ENCODE measurements at places on chromosomes 16 and 17. TPM values are rescaled to one million over a fixed set of nuclear protein-coding genes. Genes with fewer than 3 reads are reported as not detected.

DNA sequence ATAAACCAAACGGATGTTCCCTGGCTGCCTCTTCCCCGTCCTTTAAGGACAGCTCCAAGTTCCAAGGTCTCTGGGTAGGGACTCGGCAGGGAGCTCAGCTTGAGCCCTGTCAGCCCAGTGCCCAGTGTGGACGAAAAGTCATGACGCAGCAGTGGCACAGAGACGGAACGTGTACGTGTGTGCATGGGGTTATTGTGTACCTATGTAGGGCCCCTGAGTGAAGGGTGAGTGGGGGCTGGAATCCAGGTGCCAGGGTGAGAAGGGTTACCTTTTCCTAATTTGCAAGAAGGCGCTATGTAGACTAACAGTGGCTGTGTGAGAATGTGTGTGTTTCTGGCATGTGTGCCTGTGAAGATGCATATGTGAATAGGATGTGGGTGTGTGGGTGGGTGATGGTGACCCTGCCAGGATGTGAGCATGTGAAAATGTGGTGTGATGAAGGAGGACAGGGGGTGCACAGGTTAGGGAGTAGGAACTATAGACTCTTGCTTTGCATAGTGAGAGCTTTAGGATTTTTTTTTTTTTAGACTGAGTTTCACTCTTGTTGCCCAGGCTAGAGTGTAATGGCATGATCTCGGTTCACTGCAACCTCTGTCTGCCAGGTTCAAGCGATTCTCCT is 6.0 kb downstream of the SCN4A start:
- peaks cover 14% of the 10 kb centered on the region for H3K4me1 ChIP-seq
- DNase-seq: peak; percentile 73
- H3K27me3 ChIP-seq: no peaks in the 10 kb centered on the region
- no peaks in the 10 kb centered on the region for H3K36me3 ChIP-seq
- no peak overlapping the region for H3K27ac ChIP-seq

- peaks cover 4% of the 10 kb centered on the region for H3K27me3 ChIP-seq
- H3K27ac ChIP-seq: no peak overlapping the region
- H3K36me3 ChIP-seq: no peaks in the 10 kb centered on the region
- H3K4me1 ChIP-seq: no peaks in the 10 kb centered on the region
Measured at GRCh38 chr16:49956915-49957314, 68.1 kb upstream of the CNEP1R1 start.

Gene ACAP1
- 274 TPM for polyA plus RNA-seq

Gene BIRC5
- 0.69 TPM for polyA plus RNA-seq

Gene SETD6
- polyA plus RNA-seq: 10.5 TPM
